ENCODE measurements at places on chromosomes 6 and 20. TPM values are rescaled to one million over a fixed set of nuclear protein-coding genes. Genes with fewer than 3 reads are reported as not detected.

- DNase-seq: peak; percentile 15
Measured at GRCh38 chr6:48782225-48782624, 671.2 kb upstream of the PTCHD4 start.

Gene SLC2A10
- 27.6 TPM for total RNA-seq

Gene ULBP1
- total RNA-seq: 1.1 TPM

DNA sequence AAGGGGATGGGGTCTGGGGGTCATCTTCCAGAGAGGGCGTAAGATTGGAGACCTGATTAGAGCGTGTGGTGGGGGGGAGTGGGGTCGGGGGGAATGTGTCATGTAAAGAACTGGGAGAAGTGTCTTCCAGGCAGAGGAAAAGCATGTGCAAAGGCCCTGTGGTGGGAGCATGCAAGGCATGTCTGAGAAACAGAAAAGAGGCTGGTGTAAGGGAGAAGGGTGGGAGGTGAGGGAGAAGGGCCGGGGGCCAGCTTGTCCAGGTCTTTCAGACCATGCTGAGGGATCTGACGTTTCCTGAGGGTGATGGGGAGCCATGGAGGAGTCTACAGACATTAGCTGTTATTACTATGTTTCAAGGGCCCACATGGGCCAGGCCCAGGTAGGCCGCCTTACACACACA, 30.4 kb upstream of the FKBP1A start:
- no peak for DNase-seq

GRCh38 chr20:2840967-2841531, 504 bp downstream of the VPS16 start:
- peak; percentile 75 for DNase-seq

Gene BMP2
- total RNA-seq: 6.6 TPM

Gene AMD1
- 139 TPM for total RNA-seq

Gene TREML2
- total RNA-seq: not detected

DNA sequence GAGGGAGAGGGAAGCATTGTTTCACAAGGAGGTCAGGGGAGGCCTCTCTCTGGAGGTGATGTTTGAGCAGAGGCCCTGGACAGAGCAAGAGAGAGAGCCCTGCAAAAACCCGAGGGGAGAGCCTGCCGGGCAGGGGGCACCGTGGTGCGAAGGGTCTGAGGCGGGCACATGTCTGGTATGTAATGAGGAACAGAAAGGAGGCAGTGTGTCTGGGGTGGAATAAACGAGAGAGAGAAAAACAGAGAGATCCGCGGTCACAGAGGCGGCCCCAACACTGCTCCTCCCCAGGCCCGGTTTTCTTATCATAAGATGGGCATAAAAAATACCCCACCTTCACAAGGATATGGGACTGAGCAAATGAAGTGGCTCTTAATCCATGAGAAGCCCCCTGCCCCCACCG, 119.2 kb downstream of the PREX1 start:
- DNase-seq: no peak

Gene SLC35F1
- total RNA-seq: not detected

- peak; percentile 24 for DNase-seq
Measured at GRCh38 chr20:52746190-52746589, 226.0 kb upstream of the TSHZ2 start.

GRCh38 chr6:3359101-3359752, 97.6 kb downstream of the SLC22A23 start:
- peak; percentile 32 for DNase-seq

- no peak for DNase-seq
Measured at GRCh38 chr20:40612247-40612646, 76.8 kb downstream of the MAFB start.

DNA sequence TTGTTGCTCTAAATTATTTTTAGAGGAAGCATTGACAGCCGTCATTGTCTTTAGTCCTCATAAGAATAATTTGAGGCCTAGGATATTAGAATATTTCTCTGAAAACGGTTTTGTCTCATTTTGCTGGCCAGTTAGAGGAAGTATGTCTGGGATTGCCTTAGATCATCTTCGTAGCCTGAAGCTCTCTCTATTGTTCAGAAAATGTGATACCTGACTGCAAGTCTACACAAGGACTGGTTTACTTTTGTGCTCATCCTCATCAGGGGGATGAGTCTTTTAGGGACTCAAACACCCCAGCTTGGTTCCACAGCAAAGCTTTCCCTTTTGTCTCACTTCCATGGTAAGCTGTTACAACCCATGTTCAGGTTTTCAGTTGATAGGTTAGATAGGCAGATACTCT, 141.8 kb downstream of the FARS2 start:
- no peak for DNase-seq

Gene TSPYL4
- total RNA-seq: 12.0 TPM

Gene PLCB1
- 0.94 TPM for total RNA-seq

GRCh38 chr20:52809003-52809402, 163.2 kb upstream of the TSHZ2 start:
- DNase-seq: no peak

DNA sequence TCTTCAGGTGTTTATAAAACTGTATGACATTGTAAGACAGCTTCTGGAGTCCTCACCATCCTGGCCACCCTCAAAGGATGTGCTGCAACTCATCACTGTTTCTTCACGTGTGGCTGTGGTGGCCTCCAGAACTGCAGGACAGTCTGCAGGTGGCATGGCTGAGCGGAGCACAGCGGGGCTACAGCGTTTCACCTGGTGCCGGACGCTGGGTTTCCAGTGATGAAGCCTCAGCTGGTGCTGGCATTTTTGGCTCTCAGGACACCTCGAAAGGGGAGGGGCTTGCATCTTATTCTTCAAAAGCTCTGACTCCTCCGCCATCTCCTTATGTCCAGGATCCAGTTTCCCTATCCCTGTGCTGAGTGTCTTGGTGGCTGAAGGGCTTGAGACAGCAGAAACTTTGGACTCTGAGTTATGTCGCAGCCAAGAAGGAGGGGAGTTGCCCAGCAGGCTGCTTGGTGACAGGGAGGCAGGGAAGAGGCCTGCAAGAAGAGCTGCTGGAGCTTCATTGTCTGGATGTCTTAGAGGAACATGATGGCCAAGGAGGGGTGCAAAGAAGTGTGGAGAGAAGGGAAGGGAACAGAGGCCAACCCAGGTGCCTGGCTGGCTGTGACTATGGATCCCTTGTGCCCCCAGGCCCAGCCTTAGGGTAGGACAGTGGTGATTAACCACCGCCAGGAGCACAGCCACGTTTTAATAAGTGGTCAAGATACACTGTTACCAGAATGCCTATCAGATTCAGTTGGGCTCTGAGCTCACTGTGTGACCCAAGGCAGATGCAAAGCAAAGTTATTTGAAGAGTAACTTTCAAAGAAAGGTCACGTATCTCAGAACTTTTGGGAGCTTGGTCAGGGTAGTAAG, 58.7 kb downstream of the GTF2H5 start:
- DNase-seq: no peak

DNA sequence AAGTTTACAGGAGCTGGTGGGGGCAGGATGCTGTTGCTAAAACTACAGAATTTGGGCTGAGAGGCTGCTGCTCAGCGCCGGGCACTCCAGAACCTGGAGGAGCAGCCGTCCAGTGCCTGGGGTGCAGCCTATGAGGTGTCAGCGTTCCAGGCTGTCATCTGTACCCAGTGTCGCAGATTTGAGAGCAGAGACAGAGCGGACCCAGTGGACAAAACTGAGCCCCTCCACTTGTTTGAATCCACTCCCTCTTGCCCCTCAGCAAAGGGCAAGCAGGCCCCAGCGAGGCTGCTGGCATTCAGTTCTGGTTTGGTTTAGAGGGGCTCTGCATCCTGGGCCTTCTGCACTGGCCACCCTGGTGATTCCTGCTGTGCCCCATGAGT, 144.3 kb downstream of the TBC1D7 start:
- DNase-seq: no peak

DNA sequence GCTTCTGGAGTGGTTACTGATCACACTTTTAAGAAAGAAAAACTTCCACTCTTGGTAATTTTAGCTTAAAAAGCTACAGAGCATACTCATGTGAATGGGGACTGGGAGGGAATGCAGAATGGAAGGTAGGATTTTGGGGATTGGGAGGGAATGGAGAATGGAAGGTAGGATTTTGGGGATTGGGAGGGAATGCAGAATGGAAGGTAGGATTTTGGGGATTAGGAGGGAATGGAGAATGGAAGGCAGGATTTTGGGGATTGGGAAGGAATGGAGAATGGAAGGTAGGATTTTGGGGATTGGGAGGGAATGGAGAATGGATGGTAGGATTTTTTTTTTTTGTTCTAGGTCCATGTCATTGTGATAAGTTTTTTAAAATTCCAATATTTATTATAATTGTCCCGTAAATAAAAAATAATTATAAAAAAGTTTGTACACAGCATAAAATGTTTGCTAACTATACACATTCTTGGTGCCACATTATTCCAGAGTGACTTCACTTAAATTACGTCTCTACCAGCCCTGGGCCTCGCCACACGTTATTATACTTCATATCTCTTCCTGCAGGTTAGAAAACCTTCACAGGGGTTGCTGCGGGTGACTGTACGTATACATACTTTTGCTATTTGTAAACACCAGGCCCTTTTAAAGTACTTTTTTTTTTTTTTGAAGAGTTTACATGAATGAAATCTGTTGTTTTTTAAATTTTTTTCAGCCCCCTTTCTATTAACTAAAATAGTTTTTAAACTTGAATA, 127.3 kb downstream of the TIAM2 start:
- no peak for DNase-seq

All from M059J (cell line).